ENCODE measurements at places on chromosomes 2 and 18.

- no peak for DNase-seq
Measured at GRCh38 chr2:17749753-17750438, 3.7 kb downstream of the SMC6 start.

DNA sequence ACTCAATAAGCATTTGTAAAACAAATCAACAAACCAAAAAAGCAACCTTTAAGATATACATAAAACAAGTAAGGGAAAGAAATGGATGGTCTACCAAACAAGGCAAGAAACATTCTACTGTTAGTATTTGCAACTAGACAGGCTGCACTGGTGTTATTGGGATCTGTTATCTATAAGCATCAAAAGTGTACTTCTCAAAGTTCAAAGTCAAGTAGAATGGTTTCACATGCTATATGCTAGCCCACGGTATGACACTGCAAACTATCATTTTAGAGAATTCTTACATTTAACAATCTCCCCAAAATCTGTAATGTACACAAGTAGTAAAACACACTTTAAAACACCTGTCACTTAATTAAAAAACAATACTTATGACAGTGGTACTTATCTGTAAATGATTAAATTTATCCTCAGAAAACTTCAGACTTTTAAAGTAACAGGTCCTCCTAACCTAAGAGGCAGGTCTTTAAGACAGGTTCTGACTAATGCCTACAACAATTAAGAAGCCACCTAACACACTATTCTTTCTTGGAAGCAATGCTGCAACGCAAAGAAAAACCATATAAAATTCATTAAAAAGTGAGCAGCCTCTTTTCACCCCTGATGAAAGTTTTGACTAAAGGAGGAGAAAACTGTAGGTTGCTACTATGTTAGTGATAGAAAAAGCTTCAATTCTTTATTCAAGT is 34.8 kb downstream of the SMAD2 start:
- DNase-seq: no peak

GRCh38 chr2:96074156-96074555 is 39.4 kb upstream of the GPAT2 start:
- no peak for DNase-seq

- no peak for DNase-seq
Measured at GRCh38 chr2:118295592-118296390, 207.5 kb downstream of the INSIG2 start.

DNA sequence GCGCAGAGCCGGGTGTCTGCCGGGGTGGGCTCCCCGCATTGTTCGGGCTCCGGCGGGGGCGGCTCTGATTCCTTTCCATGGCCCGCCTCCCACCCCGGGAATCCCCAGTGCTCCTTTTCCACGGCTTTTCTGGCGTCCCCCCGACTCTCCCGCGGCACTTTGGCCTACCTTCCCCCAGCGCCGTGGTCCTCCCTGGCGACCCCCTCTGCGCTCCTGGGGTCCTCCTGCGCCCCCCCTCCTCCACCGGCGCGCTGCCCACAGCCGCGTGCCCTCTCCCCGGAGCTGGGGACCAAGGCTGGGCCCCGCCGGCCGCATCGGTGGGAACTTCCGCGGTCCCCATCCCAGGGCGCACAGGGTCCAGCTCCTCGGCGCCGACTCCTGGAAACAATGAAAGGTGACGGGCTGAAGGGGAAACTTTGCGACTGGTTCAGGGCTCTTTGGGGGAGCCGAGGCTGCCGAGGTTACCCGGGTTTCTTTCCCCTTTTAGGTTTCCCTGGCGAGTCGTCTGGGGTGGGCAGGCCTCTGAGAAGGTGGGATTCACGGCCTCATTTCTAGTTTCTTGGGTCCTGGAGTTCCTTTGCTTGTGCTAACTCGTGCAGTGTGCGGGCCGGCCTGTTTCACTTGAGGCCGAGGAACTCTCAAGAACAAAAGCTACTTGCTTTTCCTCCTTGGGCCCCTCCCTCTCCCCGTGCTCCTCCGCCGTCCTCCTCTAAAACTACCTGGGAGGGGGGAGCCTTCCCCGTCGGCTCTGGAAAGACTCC is 2.2 kb downstream of the TGIF1 start:
- no peak for DNase-seq

DNA sequence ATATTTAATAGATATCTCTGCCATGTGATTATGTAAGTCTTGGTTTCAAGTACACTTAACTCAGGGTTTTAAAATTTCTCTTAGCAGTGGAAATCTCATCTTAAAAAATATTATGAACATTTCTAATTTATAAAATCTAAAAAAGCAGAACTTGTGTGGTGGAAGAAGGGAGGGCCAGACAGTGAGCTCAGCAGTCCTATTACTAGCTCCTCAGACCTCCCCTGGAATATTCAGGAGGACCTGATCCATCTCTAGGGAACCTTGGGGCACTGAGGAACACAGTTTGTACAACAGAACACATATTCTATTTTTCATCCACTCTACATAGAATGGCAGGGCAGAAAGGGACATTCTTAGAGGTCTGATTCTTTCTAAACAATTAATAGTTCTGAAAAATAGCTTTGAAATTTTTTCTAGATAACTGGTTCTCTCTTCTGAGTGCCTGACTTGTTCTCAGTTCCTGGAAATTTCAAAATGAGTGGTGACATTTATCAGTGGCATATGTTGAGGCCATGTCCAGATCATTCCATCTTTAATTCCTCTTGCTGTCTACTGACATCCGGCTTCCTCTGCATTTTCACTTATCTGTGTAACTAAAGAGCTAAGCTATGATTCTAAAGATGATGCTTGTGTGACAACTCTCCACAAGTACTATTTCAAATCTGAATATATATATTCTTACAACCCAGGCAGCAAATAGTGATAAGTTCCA is 8.2 kb upstream of the MAP4K4 start:
- no peak for DNase-seq

DNA sequence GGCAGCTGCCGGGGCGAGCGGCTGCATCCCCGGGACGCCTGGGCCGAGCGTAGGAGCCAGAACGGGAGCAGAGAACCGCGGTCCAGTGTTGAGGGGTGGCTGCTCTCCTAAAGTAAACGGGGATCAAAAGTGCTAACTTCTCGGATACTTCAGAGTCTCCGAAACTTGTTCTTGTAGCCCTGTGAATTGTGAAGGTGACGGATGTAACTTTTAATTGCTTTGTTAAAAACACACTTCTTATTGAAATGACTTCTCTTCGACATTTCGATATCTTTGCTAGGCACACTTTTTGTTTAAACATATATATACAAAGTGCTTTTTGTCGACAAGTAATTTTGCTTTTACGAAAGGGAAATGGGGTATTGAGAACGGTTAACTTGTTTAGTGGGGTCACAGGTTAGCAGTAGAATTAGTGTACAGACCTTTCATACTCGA is 540 bp downstream of the ATP9B start:
- no peak for DNase-seq

DNA sequence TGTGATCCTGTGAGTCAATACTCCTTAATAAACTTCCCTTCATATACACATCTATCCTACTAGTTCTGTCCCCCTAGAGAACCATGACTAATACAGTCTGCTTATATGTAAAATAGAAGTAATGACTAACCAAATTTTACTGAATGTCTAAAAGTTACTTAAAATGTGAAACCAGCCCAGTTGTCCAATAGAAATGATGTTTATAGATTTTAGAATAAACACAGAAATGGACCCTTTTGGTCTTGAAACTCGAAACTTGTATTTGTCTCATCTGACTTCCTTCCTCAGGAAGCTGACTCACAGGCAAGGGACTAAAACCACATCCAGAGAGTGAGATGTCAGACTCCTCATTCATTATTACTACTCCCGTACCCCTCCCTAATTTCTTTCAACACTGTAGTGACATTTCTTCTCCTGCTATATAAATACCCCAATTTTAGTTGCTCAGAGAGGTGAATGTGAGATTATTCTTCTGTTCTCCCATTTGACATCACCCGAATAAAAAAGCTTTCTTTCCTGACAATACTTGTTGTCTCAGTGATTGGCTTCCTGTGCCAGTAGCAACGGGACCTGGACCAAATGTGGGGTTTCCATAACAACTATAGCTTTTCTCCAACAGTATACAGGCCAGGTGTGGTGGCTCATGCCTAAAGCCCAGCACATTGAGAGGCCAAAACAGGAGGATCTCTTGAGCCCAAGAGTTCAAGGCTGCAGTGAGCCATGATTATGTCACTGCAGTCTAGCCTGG is 486.0 kb downstream of the ERBB4 start:
- DNase-seq: no peak

- DNase-seq: no peak
Measured at GRCh38 chr2:12555012-12555645, 161.6 kb upstream of the TRIB2 start.

DNA sequence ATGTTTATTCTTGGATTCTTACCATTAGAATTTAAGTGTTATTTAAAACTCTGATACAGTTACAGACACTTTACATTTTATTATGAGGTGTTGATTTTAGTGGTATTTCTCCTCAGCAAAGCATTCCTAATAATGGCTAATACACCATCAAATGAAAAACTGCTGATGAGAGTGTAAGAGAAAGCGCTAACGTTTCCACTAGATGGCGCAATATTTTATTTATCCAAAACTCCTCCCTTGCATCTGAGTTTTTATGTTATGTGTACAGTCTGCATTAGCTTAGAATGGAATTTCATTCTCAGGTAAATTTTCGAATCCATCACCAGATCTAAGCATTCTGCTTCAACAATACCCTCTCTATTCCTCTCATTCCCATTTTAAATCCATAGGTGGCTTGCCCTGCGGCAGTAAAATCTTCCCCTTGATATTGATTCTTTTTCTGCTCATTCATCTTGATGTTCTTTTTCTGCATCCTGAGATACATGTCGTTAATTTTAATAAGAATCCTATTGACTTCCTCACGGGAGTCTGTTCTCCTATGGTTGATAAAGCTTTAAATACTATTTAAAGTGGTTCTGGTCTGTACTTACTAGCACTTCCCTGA is 53.9 kb downstream of the PRKRA start:
- no peak for DNase-seq

GRCh38 chr2:67668538-67668937 is 271.4 kb downstream of the ETAA1 start:
- DNase-seq: no peak

DNA sequence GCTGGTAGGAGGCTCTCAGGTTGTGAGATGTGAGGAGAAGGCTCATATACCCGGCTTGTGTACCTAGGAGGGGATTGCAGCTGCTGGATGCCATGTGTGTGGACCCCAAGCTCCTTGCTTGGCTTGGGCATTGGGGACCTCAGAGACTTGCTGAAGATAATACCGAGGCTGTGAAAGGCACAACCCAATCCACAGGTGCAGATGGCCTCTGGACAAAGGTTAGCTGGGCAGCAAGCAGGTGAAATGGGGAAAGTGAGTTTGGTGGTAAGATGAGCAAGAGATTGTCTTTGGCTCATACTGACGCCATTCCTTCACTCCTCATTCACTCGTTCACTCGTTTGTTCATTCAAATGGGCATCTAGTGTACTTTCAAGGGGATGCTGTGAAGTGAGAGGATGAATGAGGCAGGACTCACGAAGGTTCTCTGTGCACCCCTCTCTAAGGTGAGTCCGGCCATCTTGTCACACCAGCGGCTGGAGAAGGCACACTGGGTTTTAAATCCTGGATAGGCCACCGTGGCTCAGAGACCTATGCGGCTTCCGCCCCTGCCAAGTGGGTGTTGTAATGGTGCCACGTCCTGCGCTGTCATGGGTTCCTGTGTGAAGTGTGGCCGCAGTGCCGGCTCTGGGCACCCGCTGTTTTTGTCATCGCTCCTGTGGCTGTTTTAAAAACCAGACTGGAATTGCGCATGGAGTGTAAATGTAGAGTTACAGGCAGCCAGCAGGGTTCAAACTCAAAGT is 13.7 kb downstream of the FBLN7 start:
- no peak for DNase-seq

DNA sequence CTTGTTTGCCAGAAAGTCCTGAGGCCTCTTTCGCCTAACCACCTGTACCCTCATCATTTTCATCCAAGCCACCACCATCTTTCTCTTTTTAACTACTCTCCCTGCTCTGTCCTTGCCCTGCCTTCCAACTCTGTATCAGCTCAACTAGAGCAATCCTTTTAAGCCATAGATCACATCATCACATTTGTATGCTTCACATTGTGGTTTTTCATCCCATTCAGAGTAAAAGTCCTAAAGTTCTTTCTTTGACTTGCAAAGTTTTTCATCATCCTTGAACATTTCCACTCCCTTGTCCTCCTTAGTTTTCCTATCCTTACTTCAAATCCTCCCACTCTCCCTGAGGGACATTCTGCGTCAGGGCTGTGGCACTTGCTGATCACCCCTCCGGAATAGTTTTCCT is 73.9 kb downstream of the SLC39A10 start:
- DNase-seq: no peak

GRCh38 chr2:97861177-97861576 is 134.6 kb downstream of the TMEM131 start:
- DNase-seq: no peak

- no peak for DNase-seq
Measured at GRCh38 chr2:101699755-101700461, 2.4 kb downstream of the MAP4K4 start.

GRCh38 chr2:178306352-178307073 is 112.2 kb downstream of the OSBPL6 start:
- DNase-seq: no peak

DNA sequence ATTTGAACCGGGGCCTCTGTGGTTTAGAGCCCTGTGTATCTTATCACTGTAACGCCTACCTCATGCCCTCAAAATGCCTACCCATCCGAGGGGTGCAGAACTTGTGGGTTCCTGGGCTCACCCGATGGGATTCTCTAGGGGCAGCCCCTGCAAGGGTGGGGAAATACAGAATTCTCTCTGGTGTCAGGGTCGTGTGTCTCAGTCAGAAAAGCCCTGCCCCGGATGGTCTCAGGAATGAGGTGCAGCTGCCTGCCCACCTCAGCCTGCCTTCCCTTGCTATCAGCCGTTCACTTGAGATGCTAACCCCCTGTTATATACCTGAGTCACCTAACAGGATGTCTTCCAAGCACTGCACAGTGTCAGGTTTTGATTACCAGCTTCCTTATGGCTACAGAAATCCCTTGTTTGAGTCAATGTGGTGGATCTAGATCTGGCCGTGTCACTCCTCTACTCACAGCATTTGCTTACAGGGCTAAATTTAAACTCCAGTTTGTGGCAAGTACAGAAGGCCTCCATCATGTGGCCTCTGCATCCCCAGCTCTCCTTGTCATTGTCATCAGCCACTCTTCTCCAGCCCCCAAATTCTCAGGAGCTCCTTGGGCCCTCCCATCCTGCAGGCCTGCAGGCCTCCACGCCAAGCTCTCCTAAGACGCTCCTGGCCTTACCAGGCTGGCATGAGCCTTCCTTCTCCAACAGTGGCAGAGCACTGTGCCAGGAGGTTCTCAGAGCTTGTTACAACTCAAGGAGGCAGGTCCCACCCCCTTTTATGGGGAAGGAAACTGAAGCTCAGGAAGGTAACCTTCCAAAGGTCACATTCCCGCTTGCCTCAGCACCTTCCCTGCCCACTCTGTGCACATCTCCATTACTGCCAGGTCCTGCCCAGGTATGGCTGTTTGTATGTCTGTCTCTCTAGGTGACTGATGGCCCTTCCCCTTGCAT is 14.3 kb upstream of the MAP3K2 start:
- DNase-seq: no peak

GRCh38 chr2:190535586-190535985 is 1.1 kb upstream of the NEMP2 start:
- no peak for DNase-seq

DNA sequence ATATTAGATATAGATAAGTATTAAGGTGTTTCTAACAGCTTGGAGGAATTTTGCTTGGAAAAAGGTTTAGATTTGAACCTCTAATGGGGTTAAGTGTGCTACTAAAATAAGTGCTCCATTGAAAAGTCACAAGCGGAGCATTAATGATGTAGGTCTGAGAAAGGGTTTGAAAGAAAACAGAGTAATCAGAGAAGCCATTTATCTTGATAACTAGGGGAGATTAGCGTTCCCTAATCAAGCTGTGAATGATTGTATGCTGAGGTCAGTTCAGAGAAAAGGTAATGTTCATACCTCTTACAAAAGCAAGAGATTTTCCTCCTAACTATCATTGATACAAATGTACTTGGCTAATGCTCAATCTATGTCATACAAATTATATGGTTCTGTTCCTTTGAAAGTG is 1.5 kb downstream of the ARHGAP25 start:
- no peak for DNase-seq
